ENCODE measurements at places on chromosomes 1 and 21.

GRCh38 chr1:207672522-207673130 is 27.7 kb downstream of the CR1L start:
- DNase-seq, result no peak

DNA sequence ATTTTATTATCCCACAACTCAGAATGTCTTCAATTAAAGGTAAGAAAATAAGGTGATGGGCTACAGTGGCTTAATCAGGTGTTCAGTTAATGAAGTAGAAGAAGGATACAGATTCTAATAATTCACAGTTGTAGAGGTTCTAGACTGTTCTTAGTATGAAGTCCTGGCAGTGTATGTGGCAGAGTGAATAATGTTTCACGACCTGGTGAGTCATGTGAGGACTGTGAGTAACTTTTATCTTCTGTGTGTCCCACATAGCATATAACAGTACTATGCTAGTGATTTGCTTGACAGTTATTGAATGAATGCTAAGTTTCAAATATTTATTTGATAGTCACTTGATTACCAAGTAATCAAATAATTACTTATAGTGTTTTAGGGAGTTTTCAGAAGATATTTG is 20.0 kb downstream of the SLC16A4 start:
- no peak for DNase-seq

GRCh38 chr1:5648410-5649165 is 343.6 kb downstream of the NPHP4 start:
- no peak for DNase-seq

DNA sequence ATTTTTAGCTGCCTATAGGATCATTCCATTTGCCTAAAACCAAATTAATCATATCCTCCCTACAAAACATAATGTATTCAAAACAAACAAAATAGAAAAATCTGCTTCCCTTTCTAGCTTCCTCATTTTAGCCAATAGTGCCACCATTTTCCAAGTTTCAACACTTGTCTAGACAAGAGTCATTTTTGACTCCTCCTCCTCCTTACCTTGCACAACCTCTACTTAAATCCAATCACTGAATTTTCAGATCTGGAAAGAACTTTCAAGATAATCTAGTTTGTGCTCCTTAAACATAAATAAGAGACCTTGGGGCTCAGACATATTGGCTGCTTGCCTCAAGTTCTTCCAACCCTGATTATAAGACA is 7.4 kb downstream of the STX6 start:
- no peak for DNase-seq

- DNase-seq, result no peak
Measured at GRCh38 chr1:58592522-58593134, 15.6 kb upstream of the TACSTD2 start.

GRCh38 chr1:232474826-232475225 is 155.1 kb downstream of the SIPA1L2 start:
- no peak for DNase-seq

GRCh38 chr1:21313886-21314721 is 23.8 kb upstream of the ECE1 start:
- DNase-seq, result no peak

DNA sequence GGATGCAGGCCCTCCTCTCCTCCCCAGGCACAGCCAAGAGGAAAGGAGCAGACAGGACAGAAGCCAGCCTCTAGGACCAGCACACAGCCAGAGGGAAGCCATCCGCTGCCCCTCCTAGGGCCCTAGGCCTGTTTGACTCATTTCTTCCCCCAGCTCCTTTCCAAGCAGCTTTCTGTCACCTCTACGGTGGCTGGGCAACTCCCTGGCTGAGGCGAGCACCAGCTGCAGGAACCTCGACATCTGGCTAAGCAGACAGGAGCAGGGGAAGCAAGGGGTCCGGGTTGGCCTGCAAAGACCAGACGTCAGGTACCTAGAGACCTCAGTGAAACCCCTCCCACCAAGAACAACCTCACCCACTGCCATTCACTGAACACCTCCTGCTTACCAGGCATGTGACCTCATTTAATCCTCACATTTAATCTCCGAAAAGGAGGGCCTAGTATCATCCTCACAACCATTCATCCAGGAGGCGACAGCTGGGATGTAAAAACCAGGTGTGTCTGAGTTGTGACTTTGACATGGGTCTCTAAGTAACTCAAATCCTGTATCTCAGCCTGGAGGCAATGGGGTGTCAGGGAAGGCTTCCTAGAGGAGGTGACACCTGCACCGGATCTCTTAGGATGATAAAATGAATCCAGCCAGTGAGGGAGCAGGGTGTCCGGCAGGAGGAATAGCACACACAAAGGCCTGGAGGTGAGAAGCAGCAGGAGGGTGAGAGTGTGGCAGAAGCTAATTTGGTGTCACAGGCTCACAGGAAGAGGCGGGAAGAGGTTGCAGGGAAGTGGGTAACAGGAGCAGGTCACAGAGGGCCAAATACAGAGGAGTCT is 5.9 kb downstream of the LRP8 start:
- DNase-seq, result no peak

DNA sequence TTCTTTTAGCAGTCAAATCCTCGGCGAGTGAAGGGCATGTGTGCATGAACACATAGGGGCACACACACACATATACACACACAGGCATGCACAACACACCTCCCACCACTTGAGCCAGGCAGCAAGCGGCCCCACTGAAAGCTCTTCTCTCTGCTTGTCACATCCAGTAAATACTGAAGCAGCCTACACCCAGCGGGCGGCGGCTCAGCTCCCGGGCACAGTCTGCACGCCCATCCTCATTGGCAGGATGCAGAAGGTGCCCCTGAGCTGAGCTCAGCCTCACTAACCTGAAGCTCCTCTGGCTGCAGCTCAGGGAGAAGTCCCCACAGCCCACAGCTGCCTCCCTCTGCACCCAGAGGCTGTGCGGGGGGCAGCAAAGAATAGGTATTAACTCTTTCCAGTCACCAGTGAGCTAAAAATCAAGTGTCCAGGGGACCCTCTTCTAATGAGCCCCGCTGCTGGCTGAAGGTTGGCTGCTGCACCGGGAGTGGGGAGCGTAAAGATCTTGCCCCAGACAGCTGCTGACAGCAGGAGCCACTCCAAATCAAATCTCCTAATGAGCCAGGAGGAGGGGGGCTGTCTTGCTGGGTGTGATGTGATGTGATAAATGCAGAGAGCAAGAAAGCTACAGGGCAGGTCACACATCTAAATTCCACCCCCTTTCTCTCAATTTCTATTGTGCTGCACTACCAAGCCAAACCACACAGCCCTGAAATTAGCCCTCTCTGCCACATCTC is 12.5 kb downstream of the RGS8 start:
- DNase-seq, result no peak

DNA sequence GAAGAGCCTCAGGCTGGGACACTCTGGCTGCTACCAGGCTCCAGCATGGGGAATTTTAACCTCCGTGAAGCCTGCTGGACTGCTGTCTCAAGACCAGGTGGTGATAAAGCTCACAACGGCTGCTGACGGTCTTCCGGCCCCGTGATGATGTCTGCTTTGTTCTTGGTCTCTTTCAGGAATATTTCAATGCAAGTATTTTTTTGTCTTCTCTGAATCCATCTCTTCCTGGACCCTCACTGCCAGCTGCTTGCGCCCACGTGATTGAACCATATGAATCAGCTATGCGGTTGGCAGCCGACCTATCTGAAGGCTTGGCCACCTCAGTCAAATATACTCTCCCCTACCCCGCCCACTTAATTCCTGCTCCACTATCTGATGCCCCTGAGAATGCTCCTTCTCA is 14.6 kb upstream of the SLC6A17 start:
- DNase-seq, result no peak

DNA sequence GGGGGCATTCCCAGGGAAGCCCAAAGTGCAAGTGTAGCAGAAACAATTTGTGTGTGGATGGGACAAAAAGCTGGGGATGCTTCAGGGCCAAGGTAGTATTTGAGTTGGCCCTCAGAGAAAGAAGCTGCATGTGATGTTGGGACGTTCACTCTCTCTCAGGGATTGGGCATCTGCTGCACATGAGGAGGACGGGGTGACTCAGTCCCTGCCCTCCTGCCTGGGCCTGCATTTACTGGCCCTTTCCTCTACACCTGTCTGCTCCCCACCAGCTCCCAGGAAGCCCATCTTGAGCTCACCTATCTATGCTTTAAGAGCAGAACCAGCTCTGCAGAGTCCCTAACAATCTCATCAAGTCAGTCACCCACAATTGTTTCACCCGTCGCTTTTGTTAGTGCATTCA is 23.5 kb upstream of the MPZL1 start:
- no peak for DNase-seq

DNA sequence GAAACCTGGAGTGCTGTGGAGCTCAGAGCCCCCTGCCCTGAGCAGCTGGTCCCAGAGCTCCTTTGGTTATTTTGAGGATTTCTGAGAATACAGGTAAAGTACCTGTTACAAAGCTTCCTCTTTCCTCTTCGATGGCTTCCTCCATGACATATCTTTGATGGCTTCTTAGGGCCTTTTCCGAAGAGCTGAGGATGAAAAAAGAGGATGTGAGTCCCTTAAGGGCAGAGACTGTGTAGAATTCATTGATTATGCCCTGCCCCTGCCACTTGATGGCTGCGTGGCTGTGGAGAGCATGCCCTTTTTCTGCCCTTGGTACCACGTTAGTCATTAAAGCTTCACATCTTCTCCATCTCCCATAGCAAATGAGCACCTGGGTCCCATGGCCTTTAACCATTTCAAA is 14.2 kb downstream of the TEX35 start:
- DNase-seq, result no peak

- DNase-seq, result no peak
Measured at GRCh38 chr1:32919811-32920733, 18.9 kb upstream of the TMEM54 start.

DNA sequence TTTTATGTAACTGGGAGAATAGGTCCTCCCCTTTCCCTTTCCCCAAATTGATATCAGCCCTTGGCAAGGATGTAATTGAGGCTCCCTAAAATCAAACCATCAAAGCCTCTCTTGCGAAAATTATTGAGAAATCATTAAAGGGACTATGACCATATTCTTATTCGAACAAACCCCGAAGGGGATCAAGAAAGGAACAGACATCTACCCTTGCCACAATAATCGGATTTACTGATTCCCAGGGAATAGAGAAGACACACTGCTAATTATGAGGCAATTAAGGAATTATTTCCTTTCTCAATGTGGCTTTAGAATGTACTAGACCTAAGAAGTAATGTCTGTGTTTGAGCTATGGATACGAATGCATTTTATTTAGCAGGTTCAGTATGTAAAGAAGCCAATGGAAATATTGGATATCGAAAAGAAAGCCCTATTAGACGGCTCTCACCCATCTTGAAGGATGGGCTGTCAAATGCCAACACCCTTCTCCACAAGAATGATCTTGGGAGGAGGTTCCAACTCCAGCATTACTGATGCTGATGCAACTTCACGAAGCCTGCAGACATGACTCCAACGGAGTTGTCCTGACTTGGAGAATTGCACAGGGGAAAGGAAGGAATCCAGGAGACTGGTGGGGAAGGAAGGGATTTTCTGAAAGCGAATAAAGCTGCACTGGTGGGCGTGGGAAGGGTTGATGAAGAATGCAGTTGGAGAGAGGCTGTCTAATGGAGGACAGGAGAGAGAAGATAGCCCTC is 11.6 kb upstream of the PTPRF start:
- no peak for DNase-seq

GRCh38 chr1:22184892-22185612 is 42.2 kb upstream of the WNT4 start:
- DNase-seq, result no peak

DNA sequence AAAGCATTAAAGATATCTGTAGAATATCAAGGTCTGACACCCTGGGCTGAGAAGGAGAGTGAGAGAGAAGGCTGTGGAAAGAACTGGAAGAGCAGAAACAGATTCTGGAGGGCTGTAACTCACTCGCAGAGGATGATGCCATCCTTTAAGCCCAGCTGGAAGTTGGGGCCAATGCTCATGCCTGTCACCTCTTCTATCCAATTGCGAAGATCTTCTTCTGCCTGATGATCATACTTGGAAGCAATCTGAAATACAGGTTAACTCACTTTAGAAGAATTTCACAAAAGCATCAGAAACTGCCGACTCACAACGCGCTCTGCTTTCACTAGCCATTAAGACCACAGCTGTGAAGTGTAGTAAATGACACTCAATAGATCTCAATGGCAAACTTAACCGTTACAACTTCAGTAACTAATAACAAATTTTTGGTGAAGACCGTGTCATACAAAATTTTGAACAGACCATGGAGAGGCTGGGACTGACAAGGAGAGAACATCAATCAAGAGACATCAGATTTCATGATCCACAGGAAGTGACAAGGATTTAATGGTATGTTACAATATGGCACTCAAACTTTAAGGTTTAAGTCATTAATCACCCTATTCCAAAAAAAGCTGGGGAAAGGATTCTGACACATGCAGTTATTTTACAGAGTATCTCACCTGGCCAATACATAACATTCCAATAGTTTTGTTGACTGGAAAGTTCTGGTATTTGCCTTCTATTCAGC is 23.5 kb downstream of the CNN3 start:
- DNase-seq, result no peak

DNA sequence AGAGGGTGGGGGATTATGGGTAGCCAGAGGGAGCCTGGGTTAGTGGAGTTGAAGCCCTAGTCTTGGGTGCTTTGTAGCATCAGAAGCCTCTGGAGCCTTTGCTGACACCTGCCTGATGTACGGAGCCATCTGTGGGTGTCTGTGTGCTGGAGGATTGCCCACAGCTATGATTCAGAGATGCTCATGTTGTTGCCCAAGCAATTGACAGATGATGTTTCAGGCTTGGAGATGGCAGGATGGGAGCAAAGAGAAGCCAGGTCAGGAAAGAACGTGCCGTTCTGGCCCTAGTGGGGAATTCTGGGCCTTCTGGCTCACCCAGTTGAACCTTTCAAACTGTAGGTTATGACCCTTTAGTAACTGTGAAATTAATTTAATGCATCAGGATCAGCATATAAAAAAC is 27.6 kb downstream of the COQ8A start:
- peak; percentile 29 for DNase-seq

DNA sequence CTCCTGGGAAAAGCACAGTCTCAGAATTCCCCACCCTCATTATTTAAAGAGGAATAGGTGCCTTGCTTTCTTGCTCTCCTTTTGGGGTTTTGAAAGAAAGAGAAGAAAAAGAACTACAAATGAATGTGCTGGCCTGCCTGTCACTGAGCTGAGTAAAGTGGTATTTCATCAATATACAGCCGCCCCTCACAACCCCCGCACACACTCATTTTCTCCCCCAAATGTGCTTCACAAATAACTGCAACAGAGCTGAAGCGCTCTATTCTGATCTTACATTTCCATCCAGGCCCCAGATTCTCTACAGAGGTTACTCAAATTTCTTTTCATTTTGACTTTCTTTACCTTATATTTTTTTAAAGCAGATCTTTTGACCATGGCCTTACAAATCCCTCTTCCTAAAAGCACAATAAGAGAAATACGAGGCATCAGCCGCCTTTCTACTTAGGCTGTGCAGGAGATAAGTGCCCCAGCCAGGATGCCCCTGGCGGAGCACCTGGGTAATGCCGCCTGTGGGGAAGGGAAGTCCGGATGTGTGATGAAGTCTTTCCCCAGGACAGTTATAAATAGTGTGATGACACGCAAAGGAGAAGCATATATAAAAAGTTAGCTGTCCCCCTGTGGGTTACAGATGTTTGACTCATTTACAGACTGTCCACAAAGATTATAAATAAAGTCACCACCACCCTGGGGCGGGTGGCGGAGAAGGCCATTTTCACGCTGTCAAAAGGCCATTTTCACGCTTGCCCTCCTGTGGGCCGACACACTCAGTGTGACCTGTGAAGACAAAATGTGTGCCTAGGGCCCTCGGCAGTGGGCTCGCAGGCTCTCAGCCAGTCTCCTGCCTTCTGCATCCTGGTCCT is 6.5 kb downstream of the KCNN3 start:
- no peak for DNase-seq

GRCh38 chr1:240282061-240282830 is 190.6 kb downstream of the FMN2 start:
- DNase-seq, result no peak
